ENCODE measurements at places on chromosomes 6 and 20.

GRCh38 chr6:48315051-48315719 lies 204.2 kb upstream of the PTCHD4 start:
- DNase-seq: no peak

GRCh38 chr6:164554700-164555476 lies 754.5 kb downstream of the C6orf118 start:
- no peak for DNase-seq

- no peak for DNase-seq
Measured at GRCh38 chr6:14841901-14842421, 403.9 kb upstream of the JARID2 start.

DNA sequence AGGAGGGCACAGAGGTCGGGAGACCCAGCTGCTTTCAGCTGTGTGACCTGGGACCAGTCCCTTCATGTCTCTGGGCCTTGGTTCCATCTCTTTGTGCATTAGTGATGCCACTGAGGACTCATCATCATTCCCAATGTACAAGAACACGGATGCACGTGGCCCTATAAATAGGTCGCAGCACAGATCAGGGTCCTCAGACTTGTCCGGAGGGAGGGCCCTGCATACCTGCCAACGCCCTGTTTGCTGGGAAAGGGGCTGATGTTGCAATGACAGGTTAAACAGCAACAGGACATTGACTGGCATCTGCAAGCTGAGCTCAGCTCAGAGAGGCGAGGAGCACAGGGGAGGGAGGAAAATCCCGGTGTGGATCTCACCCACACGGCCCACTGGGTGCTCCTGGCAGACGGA lies 21.8 kb downstream of the TGM2 start:
- no peak for DNase-seq

DNA sequence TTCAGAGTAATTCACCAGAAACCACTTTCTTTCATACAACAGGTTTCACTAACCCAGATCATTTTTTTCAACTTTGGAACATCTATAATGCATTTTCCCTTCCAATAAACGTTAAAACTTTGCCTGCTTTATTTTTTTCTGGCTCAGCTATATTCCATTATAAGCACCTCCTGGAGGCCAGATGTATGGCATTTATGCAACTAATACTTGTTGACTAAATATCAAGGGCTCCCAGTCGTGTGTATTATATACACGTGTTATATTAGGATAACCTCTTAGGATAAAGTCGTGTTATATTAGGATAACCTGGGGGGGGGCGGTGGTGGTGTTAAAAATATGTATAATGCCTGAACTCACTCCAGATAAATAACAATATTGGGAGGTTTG lies 6.7 kb downstream of the OPN5 start:
- no peak for DNase-seq

DNA sequence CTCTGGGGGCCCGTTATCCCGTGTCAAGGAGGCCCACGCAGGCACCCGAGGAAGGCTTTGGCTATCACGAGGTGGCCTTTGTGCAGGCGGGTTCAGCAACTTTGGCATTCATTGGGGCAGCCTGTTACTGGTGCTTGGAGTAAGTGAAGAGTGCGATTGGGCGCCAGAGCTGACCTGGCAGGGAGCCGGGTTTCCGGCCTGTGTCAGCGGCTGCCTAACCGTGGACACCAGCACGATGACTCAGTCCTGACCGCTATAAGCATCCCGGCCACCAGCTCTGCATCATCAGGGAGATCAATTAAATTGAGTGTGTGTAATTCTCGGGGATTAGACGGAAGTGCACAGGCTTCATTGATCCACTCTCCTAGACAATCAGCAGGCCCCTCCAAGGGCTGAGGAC lies 45.9 kb downstream of the CDH4 start:
- no peak for DNase-seq
